ENCODE measurements at places on chromosomes 5 and 9.

- H3K4me3 ChIP-seq = no peak overlapping the region
- peaks cover 13% of the 10 kb centered on the region for H3K36me3 ChIP-seq
- no peak overlapping the region for H3K27ac ChIP-seq
- no peaks in the 10 kb centered on the region for H3K27me3 ChIP-seq
Measured at GRCh38 chr9:38212016-38212415, 143.0 kb upstream of the SHB start.

GRCh38 chr5:170611449-170612090 is 107.8 kb downstream of the KCNIP1 start:
- no peaks in the 10 kb centered on the region for H3K36me3 ChIP-seq
- H3K27ac ChIP-seq = no peak overlapping the region
- H3K27me3 ChIP-seq = peaks cover 64% of the 10 kb centered on the region
- peaks cover 19% of the 10 kb centered on the region for H3K4me1 ChIP-seq

- no peaks in the 10 kb centered on the region for H3K27me3 ChIP-seq
- no peak overlapping the region for H3K4me3 ChIP-seq
- no peak for DNase-seq
- peaks cover 10% of the 10 kb centered on the region for H3K4me1 ChIP-seq
- H3K27ac ChIP-seq = no peak overlapping the region
- H3K36me3 ChIP-seq = peaks cover 12% of the 10 kb centered on the region
Measured at GRCh38 chr5:113092683-113093082, 116.1 kb downstream of the DCP2 start.

DNA sequence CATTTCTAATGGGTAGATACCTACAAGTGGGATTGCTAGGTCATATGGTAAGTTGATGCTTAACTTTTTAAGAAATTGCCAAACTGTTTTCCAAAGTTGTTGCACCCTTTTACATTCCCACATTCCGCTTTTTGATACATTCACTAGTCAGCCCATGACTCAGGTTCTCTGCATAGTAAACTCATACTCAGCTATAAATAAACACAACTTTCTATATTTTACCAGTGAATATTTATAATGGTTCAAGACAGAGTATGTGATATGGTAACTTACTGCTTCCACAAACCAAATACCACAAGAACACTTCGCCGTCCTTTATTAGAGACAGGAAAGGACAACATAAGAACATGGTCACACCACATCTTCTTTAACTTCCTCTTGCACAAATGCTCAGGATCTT is 54.0 kb downstream of the PLPP1 start:
- peaks cover 4% of the 10 kb centered on the region for H3K4me1 ChIP-seq
- no peak overlapping the region for H3K27ac ChIP-seq
- DNase-seq = no peak
- no peak overlapping the region for H3K4me3 ChIP-seq

DNA sequence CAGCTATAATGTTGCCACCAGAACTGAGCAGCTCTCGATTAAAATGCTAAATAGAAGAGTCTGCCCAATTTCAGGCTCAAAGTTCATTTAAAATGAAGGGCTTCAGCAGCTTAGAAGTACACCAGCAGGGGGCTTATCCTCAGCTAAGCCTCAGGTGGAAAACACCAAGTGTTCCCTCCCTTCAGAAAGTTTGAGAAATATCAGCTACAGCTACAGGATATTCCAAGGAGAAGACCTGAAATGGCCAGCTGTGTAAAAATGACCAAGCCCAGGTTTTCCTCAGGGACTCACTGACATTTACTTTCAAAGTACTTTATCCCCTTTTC is 395.4 kb downstream of the DTWD2 start:
- no peaks in the 10 kb centered on the region for H3K4me1 ChIP-seq
- no peak overlapping the region for H3K4me3 ChIP-seq
- no peak for DNase-seq
- H3K27ac ChIP-seq = no peak overlapping the region
- H3K36me3 ChIP-seq = no peaks in the 10 kb centered on the region

- H3K36me3 ChIP-seq = peaks cover 1% of the 10 kb centered on the region
- H3K4me1 ChIP-seq = no peaks in the 10 kb centered on the region
- no peak overlapping the region for H3K4me3 ChIP-seq
- no peak for DNase-seq
- H3K27ac ChIP-seq = no peak overlapping the region
- no peaks in the 10 kb centered on the region for H3K27me3 ChIP-seq
Measured at GRCh38 chr5:173029499-173029921, 26.6 kb upstream of the CREBRF start.

DNA sequence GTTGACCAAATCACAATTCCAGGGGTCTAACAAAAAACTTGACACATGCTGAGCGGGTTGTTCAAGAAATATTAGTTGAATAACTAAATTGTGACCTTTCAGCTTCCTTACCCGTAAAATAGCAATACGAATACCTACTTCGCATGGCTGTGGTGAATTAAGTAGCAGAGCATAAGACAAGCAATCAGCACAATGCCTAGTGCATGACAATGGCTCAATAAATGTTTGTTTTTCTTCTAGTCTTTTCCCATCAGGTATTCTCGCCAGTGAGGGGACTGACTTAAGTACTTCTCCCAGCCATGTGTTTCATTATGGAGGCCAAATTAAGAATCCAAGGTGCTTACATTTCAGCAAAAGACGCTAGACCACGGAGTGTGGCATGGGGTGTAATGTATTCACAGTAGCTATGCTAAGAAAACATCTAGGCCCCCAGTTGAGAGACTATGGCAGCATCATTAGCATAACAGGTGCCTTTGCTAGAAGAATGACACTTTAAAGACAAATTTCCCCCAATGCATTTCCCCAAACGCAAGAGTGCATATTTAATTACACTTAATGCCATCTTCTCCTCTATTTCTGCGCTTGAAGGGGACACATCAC is 145.9 kb downstream of the ASTN2 start:
- no peak for DNase-seq
- no peak overlapping the region for H3K4me3 ChIP-seq
- no peaks in the 10 kb centered on the region for H3K36me3 ChIP-seq
- H3K27me3 ChIP-seq = peaks cover 4% of the 10 kb centered on the region
- H3K27ac ChIP-seq = no peak overlapping the region
- H3K4me1 ChIP-seq = no peaks in the 10 kb centered on the region

DNA sequence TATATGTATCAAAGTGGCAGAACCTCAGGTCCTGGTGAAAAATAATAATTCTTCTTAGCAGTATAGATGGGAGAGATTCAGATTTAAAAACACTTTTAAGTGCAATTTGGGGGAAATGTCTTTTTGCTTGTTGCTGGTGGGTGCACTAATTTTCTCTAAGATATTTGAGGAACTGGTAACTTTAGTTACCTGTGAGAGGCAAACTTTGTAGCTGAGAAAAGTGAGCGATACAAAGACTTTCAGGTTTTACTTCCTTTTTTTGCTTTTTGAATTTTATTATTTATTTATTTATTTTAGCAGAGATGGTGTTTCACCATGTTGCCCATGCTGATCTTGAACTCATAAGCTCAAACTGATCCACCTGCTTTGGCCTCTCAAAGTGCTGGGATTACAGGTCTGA is 303.1 kb upstream of the PTGER4 start:
- no peaks in the 10 kb centered on the region for H3K27me3 ChIP-seq
- no peak for DNase-seq
- no peaks in the 10 kb centered on the region for H3K36me3 ChIP-seq
- H3K4me3 ChIP-seq = no peak overlapping the region
- H3K27ac ChIP-seq = no peak overlapping the region
- no peaks in the 10 kb centered on the region for H3K4me1 ChIP-seq

DNA sequence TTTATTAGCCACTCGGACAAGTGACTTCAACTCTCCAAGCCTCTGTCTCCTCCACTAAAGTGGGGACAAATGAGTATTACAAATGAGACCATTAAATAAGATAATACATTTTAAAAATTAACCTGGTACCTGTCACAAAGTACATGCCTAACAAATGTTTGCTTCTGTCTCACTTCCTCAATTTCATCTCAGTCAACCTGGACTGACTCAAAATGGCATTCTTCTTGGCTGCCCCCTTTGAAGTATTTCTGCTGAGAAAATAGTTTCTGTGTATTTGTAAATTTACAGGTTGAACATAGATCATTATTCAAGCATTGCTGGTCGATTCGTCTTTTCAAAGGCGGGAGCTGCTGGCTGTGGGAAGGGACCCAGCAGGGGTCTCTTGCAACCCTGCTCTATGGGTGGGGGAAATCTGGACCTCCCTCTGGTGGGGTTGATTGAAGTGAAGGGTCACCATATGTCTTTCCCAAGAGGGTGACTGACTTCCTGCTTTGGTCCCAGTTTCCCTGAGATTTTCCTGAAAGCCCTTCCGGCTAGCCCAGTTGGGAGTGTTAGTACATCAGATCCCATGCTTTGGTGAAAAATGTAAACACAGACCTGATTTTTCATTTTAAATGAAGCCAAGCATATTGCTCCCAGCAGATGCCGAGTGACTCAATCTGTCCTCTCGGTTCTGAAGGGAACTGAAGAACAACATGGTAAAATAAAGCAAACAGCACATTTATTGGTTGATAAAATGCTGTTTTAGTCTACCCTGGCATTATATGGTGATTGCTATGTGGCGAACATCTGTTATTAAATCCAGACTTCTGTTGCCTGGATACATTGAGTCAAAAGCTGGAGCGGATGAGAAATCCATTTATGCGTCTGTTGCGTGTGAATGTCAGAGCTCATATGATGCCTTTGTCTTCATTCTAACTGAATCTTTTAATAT is 73.0 kb downstream of the KCNIP1 start:
- peaks cover 12% of the 10 kb centered on the region for H3K4me1 ChIP-seq
- no peak for DNase-seq
- no peak overlapping the region for H3K27ac ChIP-seq
- no peak overlapping the region for H3K4me3 ChIP-seq
- peaks cover 82% of the 10 kb centered on the region for H3K27me3 ChIP-seq

GRCh38 chr9:8845376-8845775 is 1045.8 kb upstream of the DMAC1 start:
- DNase-seq = no peak
- peaks cover 3% of the 10 kb centered on the region for H3K4me1 ChIP-seq
- H3K27ac ChIP-seq = no peak overlapping the region
- no peaks in the 10 kb centered on the region for H3K27me3 ChIP-seq

GRCh38 chr9:79120941-79121340 is 450.8 kb upstream of the TLE4 start:
- peaks cover 15% of the 10 kb centered on the region for H3K4me1 ChIP-seq
- no peaks in the 10 kb centered on the region for H3K36me3 ChIP-seq
- no peak for DNase-seq

DNA sequence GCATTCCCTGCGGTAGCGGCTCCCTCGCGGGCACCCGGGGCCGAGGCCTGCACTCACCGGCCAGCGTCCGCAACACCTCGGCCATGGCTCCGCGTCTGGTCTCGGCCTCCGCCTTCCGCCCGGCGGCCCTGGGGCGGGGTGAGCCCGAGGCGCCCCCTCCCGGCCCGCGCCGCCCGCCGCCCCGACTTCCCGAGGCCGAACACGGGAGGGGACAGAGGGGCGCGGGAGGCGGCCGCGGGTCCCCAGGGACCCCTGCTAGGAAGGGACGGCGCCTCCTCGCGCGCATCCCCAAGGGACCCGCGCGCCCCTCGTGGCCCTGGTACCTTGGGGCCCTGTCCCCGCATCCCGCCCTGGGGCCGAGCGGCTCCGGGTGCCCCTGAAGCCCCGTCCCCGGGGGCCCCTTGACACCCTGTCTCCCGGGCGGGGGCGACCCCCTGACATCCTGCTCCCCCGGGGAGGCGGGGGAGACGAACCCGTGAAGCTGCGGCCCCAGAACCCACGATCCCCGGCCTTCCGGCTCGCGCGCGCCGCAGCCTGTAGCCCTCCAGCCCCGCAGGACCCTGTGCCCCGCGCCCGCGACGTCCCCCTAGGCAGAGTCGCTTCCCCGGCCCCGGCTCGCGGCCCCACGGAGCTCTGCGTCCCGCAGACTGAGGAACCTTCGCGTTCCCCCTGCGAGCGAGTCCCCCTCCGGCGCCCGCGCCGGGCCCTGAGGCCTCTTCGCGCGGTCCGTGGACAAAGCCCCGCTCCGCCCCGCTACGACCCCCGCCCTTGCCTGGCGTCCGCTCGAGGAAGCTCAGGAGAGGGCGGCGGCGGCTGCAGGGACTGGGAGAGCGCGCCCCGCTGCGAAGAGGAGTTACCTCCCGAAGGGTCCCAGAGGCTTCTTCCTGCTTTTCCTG is at the start of gene ABO:
Gene ABO (minus strand): TSS at position 97 of the 896 bp plus-strand sequence.
- H3K36me3 ChIP-seq = no peaks in the 10 kb centered on the region
- H3K27me3 ChIP-seq = peaks cover 81% of the 10 kb centered on the region
- peaks cover 2% of the 10 kb centered on the region for H3K4me1 ChIP-seq
- DNase-seq = no peak
- peak within 1 kb of the TSS; percentile 68 for H3K4me3 ChIP-seq
- no peak within 1 kb of the TSS for H3K27ac ChIP-seq

GRCh38 chr5:139823757-139824355 is 28.2 kb downstream of the PSD2 start:
- no peak for DNase-seq
- H3K36me3 ChIP-seq = no peaks in the 10 kb centered on the region
- H3K27me3 ChIP-seq = peaks cover 75% of the 10 kb centered on the region
- no peaks in the 10 kb centered on the region for H3K4me1 ChIP-seq
- no peak overlapping the region for H3K4me3 ChIP-seq
- no peak overlapping the region for H3K27ac ChIP-seq

GRCh38 chr9:108876425-108876824 is 14.4 kb downstream of the ACTL7A start:
- H3K4me3 ChIP-seq = no peak overlapping the region
- no peaks in the 10 kb centered on the region for H3K4me1 ChIP-seq
- no peak for DNase-seq
- no peaks in the 10 kb centered on the region for H3K27me3 ChIP-seq

DNA sequence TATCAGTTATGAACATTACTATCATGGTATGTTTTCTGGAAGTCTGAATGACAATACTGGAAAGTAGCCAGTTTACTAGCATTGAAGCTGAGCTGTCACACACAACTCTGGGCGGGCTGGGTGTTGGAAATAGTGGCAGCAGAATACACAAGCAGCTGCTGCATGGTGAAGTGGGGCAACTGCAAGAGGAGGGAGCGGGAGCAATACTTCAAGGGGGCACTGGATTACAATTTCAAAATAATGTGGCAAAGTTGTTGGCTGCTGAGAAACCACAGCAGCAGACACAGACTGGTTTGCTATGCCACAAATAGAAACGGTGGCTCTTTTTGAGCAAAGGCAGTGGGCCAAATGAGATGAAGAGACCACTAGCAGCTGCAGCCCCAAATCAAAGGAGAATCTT is 350.2 kb downstream of the KIAA0825 start:
- no peak overlapping the region for H3K27ac ChIP-seq
- H3K36me3 ChIP-seq = no peaks in the 10 kb centered on the region
- H3K4me1 ChIP-seq = no peaks in the 10 kb centered on the region
- DNase-seq = no peak
- H3K27me3 ChIP-seq = no peaks in the 10 kb centered on the region

GRCh38 chr5:107058235-107058634 is 612.5 kb downstream of the EFNA5 start:
- H3K36me3 ChIP-seq = no peaks in the 10 kb centered on the region
- H3K27ac ChIP-seq = no peak overlapping the region
- H3K4me3 ChIP-seq = no peak overlapping the region
- peaks cover 12% of the 10 kb centered on the region for H3K4me1 ChIP-seq
- no peak for DNase-seq

DNA sequence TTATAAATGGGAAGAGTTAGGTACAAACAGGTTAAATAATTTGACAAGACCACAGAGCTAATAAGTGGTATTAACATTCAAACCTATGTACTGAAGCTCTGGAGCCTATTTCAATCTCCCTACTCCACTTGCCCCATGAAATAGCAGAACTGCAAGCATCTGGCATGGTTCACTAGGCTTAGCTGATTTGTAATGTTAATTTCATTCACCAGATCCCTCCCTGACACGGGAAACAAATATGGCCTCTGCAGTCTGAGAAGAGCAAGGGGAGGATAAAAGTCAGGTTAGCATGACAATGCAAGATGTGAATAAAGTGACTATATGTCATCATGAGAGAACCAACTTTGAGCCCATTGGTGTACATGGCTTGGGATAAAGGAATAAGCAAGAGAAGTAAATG is 428.8 kb downstream of the BRINP1 start:
- no peak for DNase-seq
- no peaks in the 10 kb centered on the region for H3K4me1 ChIP-seq
- no peak overlapping the region for H3K4me3 ChIP-seq
- H3K27me3 ChIP-seq = no peaks in the 10 kb centered on the region
- H3K36me3 ChIP-seq = no peaks in the 10 kb centered on the region
